GM12891 (cell line): ENCODE measurements at places on chromosomes 2 and 18.

GRCh38 chr2:239113171-239113570 lies 265.3 kb downstream of the TWIST2 start:
- DNase-seq: no peak

GRCh38 chr2:163652751-163653150 lies 83.1 kb downstream of the FIGN start:
- no peak for DNase-seq

DNA sequence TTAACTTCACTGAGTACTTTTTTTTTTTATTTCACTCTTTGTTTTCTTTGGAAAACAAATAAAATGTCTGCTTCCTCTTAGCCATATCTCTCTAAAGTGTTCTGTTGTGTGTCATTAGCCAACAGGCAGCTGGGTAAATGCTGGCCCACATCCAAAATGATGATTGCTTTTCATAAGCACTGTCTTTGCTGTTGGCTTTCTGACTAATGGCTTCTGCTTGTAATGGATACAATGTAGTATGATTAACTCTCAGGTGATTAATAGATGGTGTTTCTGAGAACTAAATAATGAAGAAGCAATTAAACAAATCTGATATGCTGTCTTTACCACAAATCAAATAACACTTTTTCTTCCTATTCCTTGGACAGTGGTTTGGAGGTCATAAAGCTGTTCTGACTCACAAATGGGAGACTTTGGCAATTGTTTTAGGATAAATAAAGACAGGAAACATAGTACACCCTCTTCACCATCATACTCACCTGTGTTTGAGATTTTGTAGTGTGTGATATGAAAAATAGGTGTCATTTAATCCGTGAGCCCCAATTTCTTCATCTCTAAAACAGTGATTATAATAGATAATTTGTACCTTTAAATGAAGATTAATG lies 888.4 kb downstream of the TSN start:
- DNase-seq: no peak

GRCh38 chr2:145116056-145116455 lies 596.1 kb upstream of the ZEB2 start:
- no peak for DNase-seq

DNA sequence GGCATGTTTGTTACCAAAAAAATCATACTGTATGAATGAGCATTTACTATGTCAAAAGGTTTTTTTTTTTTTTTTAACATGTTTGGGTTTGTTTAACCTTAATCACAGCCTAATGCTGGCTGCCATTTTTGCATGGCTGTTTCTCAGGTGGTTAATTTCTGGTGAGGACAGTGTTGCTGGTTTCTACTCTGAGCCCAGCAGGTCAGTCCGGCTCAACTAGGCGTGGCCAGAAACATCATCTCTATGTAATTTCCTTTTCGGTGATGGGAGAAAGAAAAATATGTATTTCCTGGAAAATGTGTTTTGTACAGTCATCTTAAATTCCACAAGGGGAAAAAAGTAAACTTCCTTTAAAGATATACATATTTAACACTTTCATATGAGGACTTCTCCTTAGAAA lies 24.9 kb upstream of the BZW1 start:
- DNase-seq: no peak

GRCh38 chr2:114034742-114035141 lies 144.9 kb downstream of the ACTR3 start:
- DNase-seq: no peak

DNA sequence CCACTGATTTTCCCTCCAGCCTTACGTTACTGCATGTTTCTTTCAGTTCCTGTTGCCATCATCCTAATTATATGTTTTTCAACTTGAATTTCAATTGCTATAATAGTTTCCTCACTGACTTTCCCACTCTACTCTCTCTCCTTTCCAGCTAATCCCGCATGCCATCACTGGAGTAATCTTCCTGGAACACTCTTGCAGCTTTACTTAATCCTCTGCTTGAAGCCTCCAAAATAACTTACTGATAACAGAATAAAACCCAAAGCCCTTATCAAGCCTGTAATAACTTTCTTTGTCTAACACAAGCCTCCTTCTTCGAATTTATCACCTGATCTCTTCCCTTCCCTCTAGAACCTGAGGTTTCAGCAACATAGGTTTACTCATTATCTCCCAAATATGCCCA lies 237.3 kb downstream of the LTBP1 start:
- DNase-seq: no peak
